Activated CD4-positive, alpha-beta T cell treated with anti-CD3 and anti-CD28 coated beads, Interleukin-2, amount 10 ng/mL, durations not matched to agents 7 days and 5 days (primary cell): ENCODE measurements at places on chromosomes 2 and 18. TPM values are rescaled to one million over a fixed set of nuclear protein-coding genes. Genes with fewer than 3 reads are reported as not detected.

- no peaks in the 10 kb centered on the region for H3K27me3 ChIP-seq
- no peak overlapping the region for H3K4me3 ChIP-seq
- DNase-seq, result no peak
- no peak overlapping the region for H3K27ac ChIP-seq
- peaks cover 53% of the 10 kb centered on the region for H3K36me3 ChIP-seq
These were observed 67.1 kb downstream of the DYNC1I2 start for GRCh38 chr2:171754254-171754939.

- H3K4me1 ChIP-seq, result no peaks in the 10 kb centered on the region
- H3K27me3 ChIP-seq, result peaks cover 41% of the 10 kb centered on the region
- no peak overlapping the region for H3K27ac ChIP-seq
These were observed 7.8 kb upstream of the ZNF532 start for GRCh38 chr18:58856881-58857280.

GRCh38 chr2:219119422-219120043, 41.1 kb downstream of the NHEJ1 start:
- no peaks in the 10 kb centered on the region for H3K36me3 ChIP-seq
- no peak overlapping the region for H3K4me3 ChIP-seq
- H3K4me1 ChIP-seq, result peaks cover 7% of the 10 kb centered on the region

- H3K36me3 ChIP-seq, result no peaks in the 10 kb centered on the region
- no peak overlapping the region for H3K27ac ChIP-seq
- peaks cover 12% of the 10 kb centered on the region for H3K27me3 ChIP-seq
- no peaks in the 10 kb centered on the region for H3K4me1 ChIP-seq
These were observed 459.3 kb downstream of the GALR1 start for GRCh38 chr18:77708826-77709506.

- peaks cover 2% of the 10 kb centered on the region for H3K4me1 ChIP-seq
- H3K27ac ChIP-seq, result no peak overlapping the region
- H3K27me3 ChIP-seq, result no peaks in the 10 kb centered on the region
- H3K4me3 ChIP-seq, result no peak overlapping the region
- no peak for DNase-seq
These were observed 45.5 kb downstream of the KCTD1 start for GRCh38 chr18:26502823-26503222.

DNA sequence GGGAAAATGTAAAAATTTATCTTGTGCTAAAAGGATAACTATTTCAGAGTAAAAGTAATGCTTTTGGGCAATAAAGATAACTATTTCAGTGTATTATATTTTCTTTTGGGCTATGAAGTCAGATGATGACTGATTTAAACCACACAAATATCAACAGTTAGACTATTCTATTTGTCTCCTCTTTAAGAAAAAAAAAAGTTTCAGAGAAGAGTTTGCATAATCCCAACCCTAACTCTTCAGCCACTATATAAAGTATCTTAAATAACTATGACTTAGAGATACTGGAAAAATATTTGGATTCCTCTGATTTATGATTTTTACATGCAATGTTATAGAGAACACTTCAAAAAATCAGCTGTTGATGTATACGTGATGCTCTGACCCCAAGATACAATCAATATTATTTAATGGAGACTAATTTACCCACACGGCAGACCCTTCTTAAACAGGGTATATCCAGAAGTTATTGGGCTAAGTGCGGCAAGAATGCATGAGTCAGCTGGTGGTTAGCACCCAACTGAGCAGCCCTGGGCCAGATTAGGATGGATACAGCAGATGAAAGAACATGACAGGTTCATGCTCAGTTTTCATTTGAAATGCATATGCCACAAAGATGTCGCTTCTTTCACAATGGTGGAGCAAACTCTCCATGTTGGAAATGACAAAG, 279.0 kb downstream of the AFF3 start:
- H3K27ac ChIP-seq, result no peak overlapping the region
- peaks cover 21% of the 10 kb centered on the region for H3K4me1 ChIP-seq
- no peak overlapping the region for H3K4me3 ChIP-seq
- DNase-seq, result no peak
- H3K27me3 ChIP-seq, result no peaks in the 10 kb centered on the region

Gene ZBTB14
- 27.4 TPM for total RNA-seq

Gene ANKRD36B
- total RNA-seq, result 55.1 TPM

Gene KLHL14
- not detected for total RNA-seq

Gene ID2
- total RNA-seq, result 134 TPM

Gene GAREM2
- total RNA-seq, result 3.5 TPM
